ENCODE measurements at places on chromosomes 16 and 17.

GRCh38 chr16:24524855-24525677 is 14.3 kb upstream of the RBBP6 start:
- no peak for DNase-seq

DNA sequence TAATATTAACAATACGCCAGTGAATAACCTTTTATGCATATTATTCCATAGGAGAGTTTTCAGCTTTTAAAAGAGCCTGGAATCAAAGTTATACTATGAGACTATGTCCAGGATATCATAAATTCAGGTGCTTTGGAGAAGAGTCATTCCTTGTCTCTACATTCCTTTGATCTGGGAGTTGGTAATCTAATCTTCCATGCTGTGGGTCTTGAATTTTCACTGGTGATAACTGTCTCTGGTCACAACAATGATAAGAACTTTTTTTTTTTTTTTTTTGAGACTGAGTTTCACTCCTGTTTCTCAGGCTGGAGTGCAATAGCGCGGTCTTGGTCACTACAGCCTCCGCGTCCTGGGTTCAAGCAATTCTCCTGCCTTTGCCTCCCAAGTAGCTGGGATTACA is 50.8 kb downstream of the CHD9 start:
- DNase-seq: no peak

DNA sequence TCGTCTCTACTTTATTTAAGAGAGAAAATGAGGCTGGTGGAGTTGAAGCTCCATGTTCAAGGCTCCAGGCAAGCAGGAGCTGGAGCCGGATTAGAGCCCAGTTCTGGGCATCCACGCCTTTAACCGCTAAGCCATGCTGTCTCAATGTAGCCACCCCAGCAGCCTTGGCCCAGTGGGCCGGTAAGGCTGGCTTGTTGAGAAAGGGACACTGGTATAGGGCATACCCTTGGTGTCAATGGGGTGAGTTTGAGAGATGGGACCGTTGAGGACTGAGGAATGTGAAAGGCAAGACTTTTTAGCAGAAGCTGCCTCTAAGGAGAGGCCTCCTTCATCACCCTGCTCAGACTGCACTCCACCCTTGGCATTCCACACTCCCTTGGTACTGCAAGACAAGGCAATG is 147.4 kb downstream of the CYLD start:
- DNase-seq: no peak

GRCh38 chr16:67246081-67246755 is 1.1 kb downstream of the FHOD1 start:
- DNase-seq: no peak

- DNase-seq: no peak
These were observed 111.2 kb downstream of the CCT6B start for GRCh38 chr17:34850023-34850422.

DNA sequence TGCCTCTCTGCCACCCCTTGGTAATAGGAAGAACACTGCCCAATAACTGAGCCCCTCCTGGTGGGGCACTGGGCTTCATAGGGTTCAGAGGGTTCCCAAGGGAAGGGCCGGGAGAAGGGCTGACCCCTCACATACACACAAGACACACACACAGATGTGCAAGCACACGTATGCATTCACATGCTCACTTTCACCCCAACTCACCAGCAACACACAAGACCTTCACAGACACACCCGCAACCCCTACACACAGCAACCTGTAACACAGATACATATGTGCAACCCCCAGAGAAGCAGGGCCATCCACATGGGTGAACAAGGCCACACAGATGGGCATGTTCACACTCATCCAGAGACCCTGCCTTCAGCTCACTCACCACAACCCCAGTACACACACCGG is 225.1 kb downstream of the ZNF423 start:
- no peak for DNase-seq

GRCh38 chr17:58755269-58755576 is 431 bp upstream of the PPM1E start:
- DNase-seq: no peak

DNA sequence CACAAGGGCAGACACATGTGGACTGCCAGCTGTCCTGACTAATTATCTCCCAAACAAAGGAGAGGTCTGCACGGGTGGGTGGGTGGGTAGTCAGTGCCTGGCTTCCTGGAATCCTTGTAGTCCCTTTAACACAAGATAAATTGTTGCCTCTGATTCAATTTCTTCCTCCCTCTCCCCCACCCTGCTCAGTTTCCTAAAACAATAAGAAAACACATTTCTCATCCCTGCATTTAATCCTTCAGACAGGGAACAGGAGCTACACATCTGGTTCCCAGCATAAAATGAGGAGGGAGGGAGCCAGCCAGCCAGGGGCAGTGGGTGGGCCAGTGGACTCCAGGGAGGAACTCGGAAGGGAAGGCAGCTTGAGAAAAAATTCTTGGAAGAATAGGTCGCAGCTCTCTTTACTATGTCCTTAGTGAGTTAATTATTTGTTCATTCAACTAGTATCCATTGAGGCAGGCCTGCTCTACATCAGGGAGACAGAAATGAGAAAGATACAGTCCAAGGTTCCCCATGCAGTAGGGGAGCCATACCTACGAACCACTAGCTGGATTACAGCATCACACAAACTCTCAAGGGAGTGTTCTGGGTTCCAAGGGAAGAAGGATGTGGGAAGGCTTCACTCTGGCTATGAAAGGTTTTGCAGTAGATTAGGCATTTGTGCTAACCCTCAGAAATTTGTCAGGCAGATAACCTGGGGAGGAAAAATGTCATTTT is 58.3 kb downstream of the CCT6B start:
- no peak for DNase-seq

GRCh38 chr16:66925322-66925840 is at the start of gene RRAD:
Gene RRAD (minus strand): TSS chr16:66925535. CDS start chr16:66925179, 356 bp downstream.
- DNase-seq: no peak

DNA sequence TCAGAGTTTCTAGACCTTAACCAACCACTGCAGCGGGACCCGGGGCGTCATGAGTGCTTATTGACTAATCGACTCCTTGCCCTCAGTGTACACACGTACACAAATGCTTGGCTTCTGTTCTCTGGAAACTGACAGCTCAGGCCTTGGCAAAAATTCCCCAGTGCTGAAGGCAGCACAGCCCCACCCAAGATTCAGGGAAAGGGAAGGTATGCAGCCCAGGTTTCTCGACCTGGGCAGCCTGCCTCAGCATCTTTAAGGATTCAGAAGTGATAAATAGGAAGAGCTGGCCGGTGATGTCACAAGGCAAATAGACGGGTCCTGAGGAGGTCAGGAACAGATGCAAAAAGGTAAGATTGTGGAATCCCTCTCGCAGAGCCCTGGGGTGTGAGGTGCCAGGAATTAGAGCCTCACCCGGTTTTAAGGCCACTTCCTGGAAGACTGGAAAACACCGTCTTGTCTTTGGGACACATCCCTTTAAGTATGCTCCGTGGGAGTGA is 9.0 kb upstream of the CDH3 start:
- DNase-seq: no peak

DNA sequence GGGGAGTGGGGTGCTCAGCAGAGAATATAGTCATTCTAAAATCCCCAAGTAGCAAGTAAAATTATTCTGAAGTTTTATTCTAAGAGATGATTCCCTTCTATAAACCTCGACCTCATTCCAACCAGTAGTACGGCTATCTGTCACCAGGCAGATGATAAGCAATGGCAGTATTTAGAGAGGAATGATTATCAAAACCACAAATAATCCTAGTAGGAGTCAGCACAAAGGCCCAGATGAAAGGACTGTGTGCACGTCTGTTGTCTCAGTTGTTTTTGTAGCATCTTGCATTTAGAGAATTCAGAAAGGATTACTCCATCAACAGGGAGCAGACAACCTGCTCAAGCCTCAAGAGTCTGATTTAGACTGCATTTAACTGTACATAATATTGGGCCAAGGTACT is 21.2 kb downstream of the EZH1 start:
- no peak for DNase-seq

GRCh38 chr16:58467905-58468304 is 32.0 kb upstream of the NDRG4 start:
- DNase-seq: no peak

- DNase-seq: no peak
These were observed 66.9 kb downstream of the RAI1 start for GRCh38 chr17:17748179-17748578.

- no peak for DNase-seq
These were observed 291.5 kb downstream of the C16orf95 start for GRCh38 chr16:87025676-87026075.

DNA sequence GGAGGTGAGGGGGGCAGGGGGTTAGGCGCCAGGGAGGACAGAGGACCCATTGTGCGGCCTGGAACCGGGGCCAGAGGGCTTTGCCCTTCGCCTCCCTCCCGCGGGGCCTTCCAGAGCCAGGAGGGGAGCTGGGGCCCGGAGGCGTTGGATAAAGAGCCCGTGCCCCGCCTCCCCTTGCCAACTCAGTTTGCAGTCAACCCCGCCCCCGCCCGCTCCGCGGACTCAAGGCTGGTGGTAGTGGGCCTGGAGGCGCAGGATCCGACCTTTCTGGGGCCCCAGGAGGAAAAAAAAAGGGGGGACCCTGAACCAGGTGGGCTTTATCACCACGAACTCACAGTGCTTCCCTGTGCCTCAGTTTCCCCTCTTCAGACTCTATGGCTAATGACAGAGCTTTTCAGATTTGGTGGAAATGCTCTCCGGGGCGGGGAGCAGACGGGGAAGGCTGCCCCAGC is 2.0 kb upstream of the SPHK1 start:
- DNase-seq: no peak

DNA sequence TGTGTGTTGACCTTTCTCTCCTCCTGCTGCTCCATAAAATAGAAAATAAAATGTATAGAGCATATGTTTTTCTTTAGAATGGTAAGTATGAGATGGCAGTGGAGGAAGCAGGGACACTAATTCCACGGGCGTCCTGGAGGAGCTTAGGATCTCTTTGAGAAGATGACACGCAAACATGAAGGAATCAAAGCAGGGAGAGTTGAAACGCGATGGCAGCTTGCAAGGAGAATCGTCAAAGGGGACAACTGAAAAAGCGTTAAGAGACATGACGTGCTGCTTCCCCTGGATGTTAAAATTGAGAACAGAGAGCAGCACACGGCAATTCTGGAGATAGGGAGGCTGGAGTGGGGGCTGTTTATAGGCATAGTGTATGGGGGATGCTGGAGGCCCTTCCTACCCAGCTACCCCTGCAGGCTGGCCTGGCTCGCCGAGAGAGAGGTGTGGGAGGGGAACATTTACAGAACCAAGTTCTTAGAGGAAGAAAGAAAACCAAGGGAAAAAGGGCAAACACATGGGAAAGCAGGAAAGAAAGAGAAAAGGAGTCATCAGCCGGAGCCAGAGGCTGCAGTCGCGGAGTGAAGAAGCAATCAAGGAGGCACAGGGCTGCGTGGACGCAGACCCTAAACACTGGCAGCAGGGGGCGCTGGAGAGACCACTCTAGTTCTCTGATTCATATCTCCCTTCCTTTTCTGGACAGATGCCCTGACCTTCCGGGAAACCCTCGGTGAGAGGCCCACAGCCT is 55.8 kb downstream of the MYH13 start:
- no peak for DNase-seq

- no peak for DNase-seq
These were observed 22.0 kb downstream of the MYO19 start for GRCh38 chr17:36512641-36513040.

- no peak for DNase-seq
These were observed 15.4 kb downstream of the DHODH start for GRCh38 chr16:72023962-72024361.

GRCh38 chr16:75279305-75279704 is 27.9 kb upstream of the BCAR1 start:
- peak; percentile 57 for DNase-seq

- no peak for DNase-seq
These were observed 6.6 kb downstream of the NPLOC4 start for GRCh38 chr17:81630274-81630673.

DNA sequence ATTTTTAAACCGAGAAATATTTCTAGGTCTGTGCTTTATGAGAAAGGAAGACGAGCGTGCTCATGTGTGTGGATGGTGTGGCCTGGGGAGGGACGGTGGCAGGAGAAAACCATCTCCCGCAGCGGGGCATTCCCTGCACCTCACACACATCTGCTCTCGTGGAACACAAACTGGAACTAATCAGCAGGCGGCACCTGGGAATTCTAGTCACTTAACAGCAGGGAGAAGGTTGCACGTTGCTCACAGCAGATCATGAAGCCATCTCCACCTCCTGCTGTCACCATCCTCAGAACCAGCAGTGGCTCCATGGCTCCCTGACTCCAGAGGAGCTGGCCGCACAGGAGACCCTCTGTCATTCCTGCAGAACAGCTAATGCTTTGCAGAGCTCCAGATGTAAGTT is 35.2 kb downstream of the ADCY9 start:
- no peak for DNase-seq

GRCh38 chr17:29138971-29139691 is 41.1 kb downstream of the MYO18A start:
- DNase-seq: no peak

GRCh38 chr17:82596837-82597672 is 51.2 kb downstream of the WDR45B start:
- DNase-seq: no peak

DNA sequence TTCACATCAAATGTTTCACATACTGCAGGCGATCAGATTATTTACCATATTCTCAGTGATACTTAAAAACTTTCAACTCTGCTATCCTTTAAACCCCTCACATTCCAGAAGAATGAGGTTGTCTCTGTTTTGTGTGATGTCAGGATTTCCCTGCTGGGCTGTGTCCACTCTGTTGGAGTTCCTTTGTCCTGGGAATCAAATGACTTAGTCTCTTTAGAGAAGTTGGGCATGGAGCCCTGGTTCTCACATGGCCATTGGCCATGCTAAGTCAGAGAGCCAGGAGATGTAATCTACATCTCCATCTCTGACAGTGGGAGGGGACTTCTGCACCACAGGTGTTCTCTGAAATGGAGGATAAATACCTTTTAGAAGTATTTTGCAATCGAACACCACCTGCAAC is 205.1 kb upstream of the MAF start:
- no peak for DNase-seq

DNA sequence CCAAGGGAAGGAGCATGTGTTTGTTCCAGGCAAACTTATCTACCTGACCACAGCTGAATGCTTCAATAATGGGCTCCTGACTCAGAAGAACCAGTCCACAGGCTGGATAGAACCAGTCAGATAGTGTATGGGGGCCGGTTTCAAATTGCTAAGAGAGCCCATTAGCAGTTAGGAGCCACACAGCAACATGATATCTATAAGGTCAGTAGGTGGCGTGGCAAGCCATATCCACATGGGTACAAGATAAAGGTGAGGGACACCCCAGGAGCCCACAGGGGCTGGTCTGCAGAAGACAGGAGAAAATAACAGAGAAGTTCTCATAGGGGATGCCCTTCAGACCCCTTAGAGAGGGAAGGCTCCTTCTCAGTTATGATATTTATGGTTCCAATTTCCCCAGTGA is 31.6 kb upstream of the CDRT15 start:
- no peak for DNase-seq

GRCh38 chr16:56193951-56194726 is 2.9 kb downstream of the GNAO1 start:
- DNase-seq: peak; percentile 55

- peak; percentile 50 for DNase-seq
These were observed 6.0 kb downstream of the CPSF4L start for GRCh38 chr17:73255671-73256181.

GRCh38 chr17:30344283-30345088 is 10.6 kb upstream of the TMIGD1 start:
- peak; percentile 71 for DNase-seq

All from SHP77 treated with DMSO at 0.1 percent for 48 hours (cell line).